ENCODE measurements at places on chromosomes 16 and 17.

- DNase-seq: no peak
Measured at GRCh38 chr16:6106061-6106460, 1008.5 kb upstream of the EEF2KMT start.

DNA sequence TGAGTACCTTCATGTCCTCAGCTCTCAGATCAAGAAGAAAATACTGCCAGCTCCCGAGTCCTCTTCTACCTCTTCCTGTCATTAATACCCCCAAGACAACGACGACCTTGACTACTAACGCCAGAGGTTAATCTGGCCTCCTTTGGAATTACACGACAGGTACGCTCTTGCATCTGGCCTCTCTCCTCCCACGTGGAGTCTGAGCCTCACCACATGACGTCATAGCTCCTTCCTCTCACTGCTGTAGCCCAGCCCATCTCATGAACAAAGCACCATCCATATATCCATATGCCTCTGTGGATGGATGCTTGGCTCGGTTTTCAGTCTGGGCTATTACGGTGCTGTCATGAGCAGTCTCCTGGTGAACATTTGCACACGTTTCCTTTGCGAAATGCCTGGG, 110.2 kb upstream of the TNRC6C start:
- DNase-seq: no peak

- DNase-seq: peak; percentile 44
Measured at GRCh38 chr16:86865851-86866662, 287.7 kb downstream of the FOXL1 start.

DNA sequence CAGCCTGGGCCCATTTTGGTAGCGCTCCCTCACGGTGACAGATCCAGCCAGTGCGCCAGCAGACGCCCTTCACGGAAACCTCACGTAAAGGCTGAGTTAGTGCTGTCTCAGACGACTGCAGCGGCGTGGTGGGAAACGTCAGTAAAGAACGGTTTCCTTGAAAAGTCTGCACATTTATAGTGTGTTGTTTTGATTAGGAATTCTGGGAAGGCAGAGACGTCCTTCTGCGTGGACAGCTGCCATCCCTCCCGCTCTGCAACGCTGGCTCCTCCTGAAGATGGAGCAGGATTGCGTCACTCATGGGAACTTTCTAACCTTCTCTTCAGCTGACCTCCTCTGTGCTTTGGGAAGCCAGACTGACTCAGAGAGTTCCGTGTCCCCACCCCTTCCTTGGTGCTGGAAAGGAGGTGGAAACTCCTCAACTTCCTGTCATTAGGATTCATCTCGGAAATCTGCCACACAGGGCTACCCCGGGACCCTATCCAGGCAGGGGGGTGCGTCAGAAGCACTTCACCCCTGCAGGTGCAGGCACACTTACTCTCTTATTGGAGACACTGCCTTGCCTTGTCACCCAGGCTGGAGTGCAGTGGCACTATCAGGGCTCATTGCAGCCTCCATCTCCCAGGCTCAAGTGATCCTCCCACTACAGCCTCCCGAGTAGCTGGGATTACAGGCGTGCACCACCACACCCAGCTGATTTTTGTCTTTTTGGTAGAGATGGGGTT, 24.3 kb upstream of the CRISPLD2 start:
- peak; percentile 83 for DNase-seq

GRCh38 chr17:4740025-4740351, 260 bp upstream of the CXCL16 start:
- DNase-seq: no peak

DNA sequence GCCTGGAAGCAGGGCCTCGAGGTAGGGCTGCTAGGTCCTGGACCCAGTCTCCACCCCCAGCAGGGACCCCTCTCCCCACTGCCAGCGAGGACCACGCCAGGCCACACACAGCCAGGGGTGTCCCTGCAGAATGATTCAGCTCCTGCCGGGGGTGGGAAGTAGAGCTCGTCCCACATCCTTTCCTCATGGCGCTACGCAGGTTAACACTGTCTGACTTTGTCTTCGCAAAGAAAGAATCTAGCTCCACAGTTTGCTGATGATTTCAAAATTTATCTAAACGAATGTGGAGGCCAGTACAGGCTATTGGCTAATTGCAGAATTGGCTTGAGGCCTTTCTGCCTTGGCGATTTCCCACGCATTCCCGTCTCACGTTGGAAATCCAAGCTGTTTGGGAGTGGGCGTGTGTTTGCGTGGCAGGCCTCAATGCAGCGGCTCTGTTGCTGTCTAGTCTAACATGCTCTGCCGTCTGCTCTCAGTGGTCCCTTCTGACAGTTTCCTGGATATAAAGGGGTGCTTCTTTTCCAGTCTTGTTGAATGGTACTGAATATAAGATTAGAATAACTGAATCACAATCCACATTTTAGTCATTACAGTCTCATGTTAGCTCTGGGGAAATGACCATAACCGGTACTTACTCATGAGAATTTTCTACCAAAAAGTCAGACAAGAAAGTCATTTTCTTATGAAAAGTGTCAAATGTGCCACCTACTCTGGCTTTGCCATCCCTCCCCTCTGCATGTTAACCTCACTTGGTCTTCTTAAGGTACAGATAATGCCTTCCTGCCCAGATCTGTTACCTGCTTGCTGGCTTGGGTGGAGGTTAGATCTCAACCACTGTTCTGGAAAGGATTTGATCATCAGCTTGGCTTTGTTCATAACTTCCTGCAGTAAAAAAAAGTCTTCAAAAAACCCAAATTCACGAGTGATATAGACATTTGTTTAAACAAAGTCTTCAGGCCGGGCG, 252.4 kb downstream of the NTN1 start:
- no peak for DNase-seq

GRCh38 chr17:29004081-29004692, 1.6 kb downstream of the SEZ6 start:
- DNase-seq: no peak

- no peak for DNase-seq
Measured at GRCh38 chr16:31696968-31697743, 169.5 kb downstream of the AHSP start.

DNA sequence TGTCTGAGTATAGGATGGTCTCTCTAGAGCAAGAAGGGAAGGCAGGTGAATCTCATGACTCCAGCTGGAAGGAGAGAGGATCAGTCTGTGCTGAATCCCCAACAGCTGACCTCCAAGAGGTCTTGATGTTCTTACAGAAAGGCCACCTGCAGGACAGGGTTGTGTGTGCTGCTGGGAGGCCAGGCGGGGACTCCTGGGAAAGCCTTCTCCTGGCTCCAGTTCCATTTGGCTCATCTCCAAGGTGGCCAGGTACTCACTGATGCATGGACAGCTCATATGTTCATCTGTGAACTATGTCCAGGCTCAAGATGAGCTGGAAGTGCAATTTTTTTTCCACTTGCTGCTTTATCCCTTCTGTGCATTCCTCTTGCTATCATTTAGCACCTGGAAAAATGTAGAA, 730.2 kb upstream of the RBFOX1 start:
- no peak for DNase-seq

- no peak for DNase-seq
Measured at GRCh38 chr17:22461460-22462145, 769.3 kb downstream of the KCNJ18 start.

GRCh38 chr17:76924345-76925342, 56.4 kb downstream of the MGAT5B start:
- no peak for DNase-seq

GRCh38 chr17:74778960-74779359, 2.8 kb upstream of the NAT9 start:
- DNase-seq: no peak

GRCh38 chr16:27781981-27782880, 232.3 kb downstream of the KATNIP start:
- no peak for DNase-seq

DNA sequence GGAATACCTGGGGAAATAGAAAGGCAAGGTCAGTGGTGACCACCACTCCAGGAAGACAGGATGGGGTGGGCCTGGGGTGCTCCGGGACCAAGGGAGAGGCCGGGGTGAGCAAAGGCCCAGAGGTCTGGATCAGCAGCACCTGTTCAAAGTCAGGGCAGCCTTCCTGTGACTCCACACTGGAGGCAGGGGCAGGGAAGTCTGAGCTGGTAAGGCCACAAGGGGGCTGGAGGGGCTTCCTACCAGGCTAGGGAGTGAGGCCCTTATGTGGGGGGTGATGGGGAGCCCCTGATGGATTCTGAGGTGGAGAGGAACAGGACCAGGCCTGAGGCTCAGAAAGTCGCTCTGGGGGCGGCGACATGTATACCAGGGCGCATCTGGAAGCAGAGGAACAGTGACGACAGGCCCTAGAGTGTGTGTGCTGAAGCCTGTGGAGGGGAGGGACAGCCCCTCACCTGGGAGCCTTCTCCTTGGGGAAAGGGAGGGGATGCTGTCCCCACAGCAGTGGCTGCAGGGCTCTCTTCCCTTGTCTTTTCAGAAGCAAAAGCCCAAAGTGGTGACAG, 3.7 kb downstream of the C16orf78 start:
- no peak for DNase-seq

DNA sequence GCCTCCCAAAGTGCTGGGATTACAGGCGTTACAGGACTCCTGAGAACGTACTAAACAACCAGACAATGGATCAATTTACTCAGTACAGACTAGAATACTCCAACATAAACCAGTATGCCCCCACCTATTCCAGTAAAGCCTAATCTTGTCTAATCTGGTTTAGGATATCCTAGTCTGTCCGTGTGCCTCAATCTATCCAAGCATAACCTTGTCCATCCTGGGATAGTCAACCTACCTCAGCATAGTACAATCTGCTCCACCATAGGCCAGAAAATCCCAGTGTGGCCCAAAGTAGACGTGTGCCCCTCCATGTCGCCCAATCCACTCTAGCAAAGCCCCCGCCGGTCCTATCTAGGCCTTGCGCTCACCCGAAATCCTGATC, 625 bp downstream of the DVL2 start:
- DNase-seq: no peak
